IPS DF 19.7 (cell line): ENCODE measurements at places on chromosomes 12 and 14.

DNA sequence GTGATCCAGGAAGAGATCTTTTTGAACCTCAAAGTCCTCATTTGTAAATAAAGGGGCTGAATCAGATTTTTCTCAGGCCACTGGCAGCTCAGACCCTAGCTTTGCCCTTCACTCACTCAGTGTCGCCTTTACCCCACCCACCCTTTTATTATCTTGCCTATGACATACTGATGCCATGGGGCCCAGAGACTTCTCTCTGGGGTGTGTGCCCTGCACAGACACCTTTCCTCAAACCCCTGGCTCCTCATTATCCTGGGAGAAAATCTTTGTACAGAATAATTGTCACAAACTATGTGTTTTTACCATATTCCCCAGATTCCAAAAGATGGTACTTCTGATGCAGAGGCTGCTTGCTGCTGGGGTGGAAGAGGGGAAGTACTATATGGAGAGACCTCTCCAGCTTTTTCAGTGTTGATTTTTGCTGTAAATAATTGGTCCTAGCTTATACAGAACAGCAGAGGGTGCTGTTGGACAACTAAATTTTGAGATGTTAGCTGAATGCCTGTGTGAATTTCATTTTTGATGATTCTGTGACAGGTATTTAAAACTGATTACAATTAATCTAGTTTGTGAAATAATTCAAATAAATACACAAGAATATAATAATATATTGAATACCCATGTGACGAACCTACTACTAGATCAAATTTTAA, 53.9 kb upstream of the DCD start:
- DNase-seq: no peak

- DNase-seq: no peak
Observed at GRCh38 chr14:99241325-99242010, 30.5 kb downstream of the BCL11B start.

DNA sequence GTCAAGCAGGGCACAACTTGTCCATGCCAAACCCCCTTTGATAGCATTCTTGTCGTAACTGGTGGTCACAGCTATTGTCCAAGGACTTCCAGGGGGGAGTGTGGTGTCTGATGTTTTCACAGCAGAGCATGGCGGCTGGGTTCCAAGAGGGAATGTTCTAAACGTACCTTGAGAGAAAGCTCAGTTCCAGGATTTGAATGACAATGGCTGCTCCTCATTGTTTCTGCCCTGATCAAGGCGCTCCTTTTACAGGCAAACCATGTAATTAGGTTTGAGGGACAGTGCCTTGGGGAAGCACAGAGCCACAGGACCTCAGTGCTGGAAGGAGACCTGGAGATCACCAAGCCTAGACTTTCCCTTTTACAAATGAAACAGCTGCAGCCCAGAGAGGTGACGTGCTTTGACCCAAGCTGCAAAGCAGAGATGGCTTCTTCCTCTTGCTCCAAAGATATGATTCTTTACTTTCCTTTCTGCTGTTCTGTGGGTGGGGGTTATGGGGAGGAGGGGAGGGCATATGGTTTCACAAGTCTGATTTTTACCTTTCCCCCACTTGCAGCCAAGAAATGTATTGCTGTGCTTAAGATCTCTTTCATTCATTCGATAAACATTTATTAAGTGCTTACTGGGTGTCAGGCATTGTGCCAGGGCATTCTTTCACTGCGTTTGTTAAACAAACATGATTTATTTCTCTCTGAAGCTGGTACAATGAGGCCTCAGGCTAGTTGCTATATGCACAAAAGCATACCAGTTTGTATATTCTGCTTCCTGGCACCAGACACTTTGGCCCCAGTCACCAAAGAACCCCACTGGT, 172.8 kb downstream of the KTN1 start:
- DNase-seq: peak; percentile 52

GRCh38 chr14:75299059-75299458, 20.4 kb downstream of the FOS start:
- DNase-seq: no peak

DNA sequence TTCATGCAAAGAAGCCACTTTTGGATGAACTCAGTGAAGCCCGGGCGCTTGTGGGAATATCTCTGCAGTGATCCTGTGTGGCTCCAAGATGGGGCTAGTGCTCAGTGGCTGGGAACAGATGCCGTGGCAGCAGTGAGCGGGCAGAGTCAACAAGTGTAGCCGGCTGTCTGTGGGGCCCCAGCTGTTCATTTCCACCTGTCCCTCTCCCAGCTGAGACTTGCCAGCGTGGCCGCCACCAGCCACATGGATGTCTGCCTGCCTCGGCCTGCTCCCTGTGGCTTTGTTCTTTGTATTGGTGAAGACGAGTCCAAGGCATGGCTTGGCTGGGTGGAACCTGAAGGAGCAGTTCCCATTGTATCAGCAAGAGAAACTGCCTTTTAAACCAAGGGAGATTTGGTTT, 77.3 kb downstream of the NOS1 start:
- no peak for DNase-seq

DNA sequence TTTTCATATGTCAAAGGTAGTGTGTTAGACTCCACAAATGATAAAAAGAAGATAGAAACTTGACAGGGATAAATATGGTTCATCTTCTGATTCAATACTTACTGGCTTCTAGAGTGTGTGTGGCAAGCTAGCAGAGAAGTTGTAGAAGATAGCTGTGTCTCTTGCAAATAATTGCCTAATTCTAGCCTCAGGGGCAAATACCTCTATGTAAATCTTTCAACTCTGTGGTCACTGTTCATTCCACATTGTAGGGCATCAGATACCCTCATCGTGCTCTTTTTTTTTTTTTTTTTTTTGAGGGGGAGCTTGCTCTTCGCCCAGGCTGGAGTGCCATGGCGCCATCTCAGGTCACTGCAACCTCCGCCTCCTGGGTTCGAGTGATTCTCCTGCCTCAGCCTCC, 1.7 kb downstream of the OLR1 start:
- no peak for DNase-seq

- no peak for DNase-seq
Observed at GRCh38 chr12:3055026-3055703, 22.0 kb upstream of the TSPAN9 start.

GRCh38 chr12:40502322-40502721, 189.9 kb upstream of the CNTN1 start:
- DNase-seq: no peak

DNA sequence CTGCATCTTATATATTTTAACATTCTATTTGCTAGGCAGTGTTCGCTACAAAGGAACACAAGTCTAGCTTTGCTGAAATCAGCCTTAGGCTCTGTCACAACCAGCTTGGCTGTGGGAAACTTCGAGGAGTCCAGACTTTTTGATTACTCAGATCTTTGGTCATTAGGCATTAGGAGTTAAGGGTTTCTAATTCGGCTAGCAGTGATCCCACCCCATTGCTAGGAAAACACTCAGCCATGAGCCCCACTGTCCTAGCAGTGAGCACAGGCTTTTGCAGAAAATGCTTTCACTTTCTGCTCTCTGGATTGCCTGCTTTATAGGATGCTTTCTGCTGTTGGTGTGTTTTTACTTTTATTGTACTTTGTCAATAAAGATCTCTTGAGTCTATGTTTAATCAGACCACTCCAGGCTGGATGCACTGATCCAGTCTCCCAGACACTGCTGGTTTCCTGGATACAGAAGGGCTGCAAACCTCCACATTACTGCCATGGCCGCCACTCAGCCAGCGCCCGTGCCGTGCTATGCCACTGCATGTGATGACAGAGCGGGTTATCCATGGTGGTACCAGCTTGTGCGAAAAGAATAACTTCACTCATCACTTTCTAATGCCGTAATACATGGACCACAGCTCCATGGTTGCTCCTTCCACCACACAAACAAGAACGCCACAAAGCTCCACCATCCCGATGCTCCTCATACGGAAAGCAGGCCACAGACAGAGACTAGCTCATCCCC, 41.0 kb upstream of the PYGL start:
- DNase-seq: no peak

- no peak for DNase-seq
Observed at GRCh38 chr12:47776471-47777143, 3.6 kb downstream of the SLC48A1 start.

GRCh38 chr12:132178316-132178715, 34.1 kb downstream of the NOC4L start:
- DNase-seq: no peak

DNA sequence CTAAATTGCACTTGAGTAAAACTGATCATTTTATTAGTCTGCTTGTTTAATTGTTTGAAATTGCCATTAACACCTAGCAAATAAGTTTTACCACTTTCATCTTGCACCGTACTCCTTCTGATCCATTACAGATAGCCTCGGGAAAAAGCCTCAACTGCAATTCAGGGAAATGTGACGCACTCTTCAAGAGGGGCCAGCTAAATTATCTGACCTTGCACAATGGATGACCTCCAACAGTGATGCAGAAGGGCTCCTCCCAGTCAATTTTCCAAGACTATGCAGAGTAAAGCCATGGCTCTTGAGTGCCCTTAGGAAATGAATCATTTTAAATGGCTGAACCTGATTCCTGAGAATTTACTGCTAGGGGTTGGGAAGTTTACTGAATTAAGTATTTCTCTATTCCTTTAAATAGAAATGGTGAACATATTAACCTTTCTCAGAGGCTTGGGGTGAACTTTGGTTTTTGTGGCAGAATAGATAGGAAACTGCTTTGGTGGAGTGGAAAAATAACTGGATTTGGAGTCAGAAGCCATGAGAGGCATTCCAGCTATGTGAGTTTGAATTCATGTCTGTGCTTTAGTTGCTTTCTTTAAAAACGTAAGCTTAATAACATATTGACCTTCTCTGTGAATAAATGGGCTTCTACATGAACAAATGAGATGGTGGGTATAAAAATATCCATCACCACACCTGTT, 64.8 kb upstream of the OVCH1 start:
- no peak for DNase-seq

- no peak for DNase-seq
Observed at GRCh38 chr12:62044450-62045135, 215.6 kb upstream of the USP15 start.

DNA sequence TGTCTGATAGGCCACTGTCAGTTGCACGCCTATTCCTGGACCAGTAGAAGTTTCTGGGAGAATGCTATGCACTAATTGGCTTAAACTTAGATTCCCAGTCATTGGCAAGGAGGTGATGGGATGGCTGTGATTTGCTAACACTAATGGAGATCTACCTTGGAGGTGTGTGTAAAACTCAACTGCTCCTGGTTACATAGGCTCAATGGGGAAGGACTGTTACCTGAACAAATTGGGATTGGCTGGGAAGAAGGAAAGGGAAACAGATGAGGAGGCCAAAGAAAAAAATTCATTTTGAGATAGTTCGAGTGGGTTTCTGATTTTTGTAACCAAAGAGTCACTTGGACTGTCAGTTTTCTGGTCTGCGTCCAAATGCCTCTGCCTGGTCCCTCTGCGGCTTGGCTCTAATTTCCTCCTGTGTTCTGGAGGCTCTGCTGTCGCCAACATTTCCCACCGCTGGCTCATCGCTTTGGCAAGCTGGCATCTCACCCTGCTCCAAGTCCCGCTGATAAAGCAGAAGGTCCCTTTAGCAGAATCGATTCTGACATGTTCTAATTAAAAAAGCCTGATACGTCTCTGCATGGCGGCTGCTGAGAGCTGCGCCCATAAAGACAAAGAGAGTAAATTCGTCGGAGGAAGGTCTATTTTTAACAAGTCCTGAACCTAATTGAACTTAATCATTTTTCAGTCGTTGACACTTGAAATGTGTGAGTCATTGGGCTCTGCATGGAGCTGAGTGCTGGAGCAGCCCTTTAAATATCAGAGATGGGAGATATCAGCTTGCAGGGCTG, 2.0 kb upstream of the CCDC63 start:
- DNase-seq: no peak

GRCh38 chr12:111446631-111447570, 41.2 kb downstream of the SH2B3 start:
- DNase-seq: no peak

- DNase-seq: no peak
Observed at GRCh38 chr12:94175763-94176668, 27.6 kb downstream of the PLXNC1 start.

- no peak for DNase-seq
Observed at GRCh38 chr12:66137937-66138336, 7.4 kb upstream of the LLPH start.

- DNase-seq: no peak
Observed at GRCh38 chr14:96158735-96159134, 45.9 kb upstream of the BDKRB2 start.

- DNase-seq: no peak
Observed at GRCh38 chr12:47988073-47989022, 15.9 kb downstream of the COL2A1 start.

- no peak for DNase-seq
Observed at GRCh38 chr14:69012256-69012953, 33.3 kb upstream of the ACTN1 start.

DNA sequence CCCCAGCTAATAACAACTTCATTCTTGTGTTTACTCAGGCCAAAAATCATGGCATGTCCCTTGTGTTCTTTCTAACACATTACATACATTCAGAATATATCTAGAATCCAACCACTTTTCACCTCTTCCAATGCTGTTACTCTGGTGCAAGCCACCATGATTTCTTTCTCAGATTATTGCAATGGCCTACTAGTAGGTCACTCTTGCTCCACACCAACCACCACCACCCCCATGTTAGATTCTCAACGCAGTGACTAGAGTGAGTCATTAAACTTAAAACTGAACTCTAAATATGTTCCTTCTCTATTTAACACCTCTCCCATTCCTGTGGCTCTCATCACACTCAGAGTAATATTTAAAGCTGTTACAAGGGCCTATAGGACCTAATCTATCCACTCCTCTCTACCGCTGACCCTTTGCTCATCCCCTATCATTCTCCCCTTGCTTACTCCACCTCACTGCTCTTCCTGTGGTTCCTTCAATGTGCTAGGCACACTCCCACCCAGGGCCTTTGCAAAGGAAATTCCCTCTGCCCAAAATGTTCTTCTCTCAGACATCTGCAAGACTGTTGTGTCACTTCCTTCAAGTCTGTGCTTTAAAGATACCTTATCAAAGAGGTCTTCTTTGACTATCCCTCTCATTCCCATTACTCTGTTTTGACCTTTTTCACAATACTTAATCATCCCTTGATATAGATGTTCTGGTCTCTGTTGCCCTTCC, 6.6 kb downstream of the RTN1 start:
- DNase-seq: no peak

- no peak for DNase-seq
Observed at GRCh38 chr14:59028476-59029202, 159.8 kb upstream of the DAAM1 start.

DNA sequence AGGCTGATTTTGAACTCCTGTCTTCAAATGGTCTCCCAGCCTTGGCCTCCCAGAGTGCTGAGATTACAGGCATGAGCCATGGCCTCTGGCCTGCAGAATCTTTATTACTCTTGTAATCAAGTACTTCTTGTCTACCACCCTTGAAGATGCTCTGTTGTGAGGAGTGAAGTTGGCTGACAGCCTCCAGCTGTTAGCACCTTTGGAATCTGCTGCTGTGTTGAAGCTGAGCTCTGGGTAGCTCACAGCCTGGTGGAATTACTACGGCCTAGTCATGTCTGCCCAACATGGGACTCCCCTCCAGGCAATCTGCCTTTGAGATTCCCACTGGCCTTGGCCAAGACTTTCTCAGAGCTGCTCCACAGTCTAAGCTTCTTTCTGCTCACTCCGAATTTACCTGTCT, 5.8 kb upstream of the C12orf75 start:
- DNase-seq: no peak
